SK-N-MC (cell line): ENCODE measurements at places on chromosomes 12 and 14.

DNA sequence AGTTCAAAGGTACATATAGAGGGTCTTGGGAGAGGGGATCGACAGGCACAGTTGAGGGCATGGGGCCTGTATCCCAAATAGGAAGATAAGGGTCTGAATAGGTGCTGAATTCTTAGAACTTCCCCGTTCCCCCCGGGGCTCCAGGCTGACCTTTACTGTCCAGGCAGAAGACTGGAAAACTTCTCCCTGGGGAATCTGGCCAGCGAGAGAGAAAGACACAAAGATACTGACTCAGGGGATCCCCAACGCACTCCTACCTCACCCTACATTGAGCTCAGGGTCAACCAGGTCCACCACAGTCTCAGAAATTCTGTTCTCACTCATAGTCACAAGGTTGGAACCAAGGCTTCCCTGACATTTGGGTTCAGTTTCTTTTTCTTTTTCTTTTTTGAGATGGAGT, 46.2 kb downstream of the ACACB start:
- no peak for DNase-seq

DNA sequence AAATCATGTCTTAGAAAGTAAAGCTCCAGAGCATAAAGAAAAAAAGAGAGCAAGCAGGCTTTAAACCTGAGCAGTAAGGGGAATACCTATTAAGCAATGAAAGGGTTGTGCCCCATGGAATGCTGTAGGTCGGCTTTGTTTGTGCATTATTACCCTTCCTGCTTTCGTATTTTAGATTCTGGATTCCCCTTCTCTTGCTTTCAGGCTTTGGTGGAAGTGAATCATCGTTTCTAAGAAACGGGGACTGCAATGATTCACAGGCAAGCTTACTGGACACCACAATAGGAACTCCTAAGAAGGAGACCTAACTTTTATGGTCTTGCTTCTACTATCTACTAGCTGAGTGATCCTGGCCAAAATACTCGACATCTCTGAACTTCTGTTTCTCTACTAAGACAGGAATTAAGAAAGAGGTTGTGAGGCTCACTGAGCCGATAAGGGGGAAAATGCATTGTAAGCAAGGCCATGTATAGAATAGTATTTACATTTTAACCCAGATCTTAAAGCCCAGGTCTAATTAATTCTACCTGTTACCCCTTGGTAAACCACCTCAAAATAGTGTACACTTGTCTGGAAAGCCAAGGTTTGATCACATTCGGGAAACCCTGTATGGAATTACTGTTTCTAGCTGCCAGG, 1.2 kb upstream of the BMAL2 start:
- no peak for DNase-seq

- no peak for DNase-seq
Observed at GRCh38 chr12:70854881-70855568, 65.5 kb downstream of the PTPRR start.

- no peak for DNase-seq
Observed at GRCh38 chr12:27289414-27289813, 43.2 kb upstream of the BMAL2 start.

DNA sequence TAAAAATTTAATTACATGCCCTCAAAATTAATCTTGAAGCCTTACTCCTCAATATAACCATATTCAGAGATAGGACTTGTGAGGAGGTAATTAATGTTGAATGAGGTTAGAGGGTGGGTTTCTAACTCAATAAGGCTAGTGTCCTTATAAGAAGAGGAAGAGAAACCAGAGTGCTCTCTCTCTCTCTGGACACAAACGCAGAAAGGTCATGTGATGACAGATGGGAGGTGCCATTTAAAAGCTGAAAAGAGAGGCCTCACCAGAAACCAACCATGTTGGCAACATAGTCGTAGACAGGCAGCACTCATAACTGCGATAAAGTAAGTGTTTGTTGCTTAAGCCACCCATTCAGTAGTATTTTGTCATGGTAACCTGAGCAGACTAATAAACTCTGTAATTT, 378.5 kb upstream of the LMO3 start:
- no peak for DNase-seq

GRCh38 chr12:46383654-46384450, 11.3 kb upstream of the SLC38A2 start:
- no peak for DNase-seq

GRCh38 chr14:62102349-62102725, 340.1 kb downstream of the SNAPC1 start:
- DNase-seq = no peak

GRCh38 chr12:87690236-87690810, 338.9 kb downstream of the C12orf50 start:
- DNase-seq = no peak

DNA sequence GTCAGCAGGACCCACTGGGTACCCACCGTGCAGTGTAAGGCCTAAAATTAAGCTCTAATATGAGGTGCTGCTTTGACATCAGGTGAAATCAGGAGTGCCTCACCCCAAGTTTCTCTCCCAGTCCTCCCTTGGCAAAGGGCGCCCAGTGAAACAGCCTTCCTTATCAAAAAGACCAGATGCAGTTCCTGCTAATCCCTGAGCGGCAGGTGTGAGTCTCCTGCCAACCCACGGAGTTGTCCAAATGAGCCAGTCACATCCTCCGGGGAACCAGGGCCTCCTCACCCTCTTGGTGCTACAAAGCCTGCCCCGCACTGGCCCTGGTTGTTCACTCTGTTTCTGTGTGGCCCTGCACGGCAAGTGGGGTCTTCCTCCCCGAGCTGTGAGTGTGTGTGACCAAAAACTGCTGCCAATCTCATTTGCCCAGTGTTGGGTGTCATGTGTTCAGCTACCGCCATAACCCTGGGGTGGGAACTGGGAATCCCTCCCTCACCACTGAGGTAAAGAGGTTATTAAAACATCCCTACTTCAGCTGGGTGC, 20.2 kb upstream of the P2RX4 start:
- DNase-seq = no peak
